HL-60 (cell line): ENCODE measurements at places on chromosomes 11 and 22.

DNA sequence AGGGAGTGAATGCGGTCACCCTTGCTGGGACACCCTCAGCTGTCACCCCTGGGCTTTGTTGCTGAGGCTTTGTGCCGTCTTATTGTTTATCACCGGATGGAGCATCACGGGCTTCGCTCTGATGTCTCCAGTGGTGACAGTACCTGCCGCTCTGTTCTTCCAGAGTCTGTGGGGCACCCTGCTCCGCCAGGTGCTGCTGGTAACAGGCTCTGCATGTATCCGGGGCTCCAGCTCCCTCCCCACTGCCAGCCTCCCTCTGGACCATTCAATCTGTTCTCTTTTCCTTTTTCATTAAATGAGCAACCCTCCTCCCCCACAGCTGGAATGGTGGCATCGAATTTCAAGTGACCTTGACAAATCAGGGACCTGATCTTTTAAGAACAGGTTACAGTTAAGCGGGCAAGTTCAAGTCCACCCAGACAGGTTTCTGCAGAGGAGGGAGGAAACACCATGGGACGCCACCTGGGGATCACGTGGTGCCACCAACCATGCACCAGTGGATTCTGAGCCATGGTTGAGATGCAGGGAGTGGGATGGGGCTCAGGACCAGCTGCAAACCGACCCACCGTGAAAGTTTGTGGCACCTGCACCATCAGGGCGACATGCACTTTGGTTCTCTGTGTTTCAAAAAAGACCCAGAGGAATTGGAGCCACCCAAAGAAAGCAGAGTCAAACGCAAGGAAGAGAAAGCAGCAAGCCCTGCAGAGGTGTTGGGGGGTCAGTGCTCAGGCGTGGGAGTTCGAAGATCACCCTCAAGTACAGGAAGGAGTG lies 89.3 kb downstream of the BCR start:
- DNase-seq = no peak

DNA sequence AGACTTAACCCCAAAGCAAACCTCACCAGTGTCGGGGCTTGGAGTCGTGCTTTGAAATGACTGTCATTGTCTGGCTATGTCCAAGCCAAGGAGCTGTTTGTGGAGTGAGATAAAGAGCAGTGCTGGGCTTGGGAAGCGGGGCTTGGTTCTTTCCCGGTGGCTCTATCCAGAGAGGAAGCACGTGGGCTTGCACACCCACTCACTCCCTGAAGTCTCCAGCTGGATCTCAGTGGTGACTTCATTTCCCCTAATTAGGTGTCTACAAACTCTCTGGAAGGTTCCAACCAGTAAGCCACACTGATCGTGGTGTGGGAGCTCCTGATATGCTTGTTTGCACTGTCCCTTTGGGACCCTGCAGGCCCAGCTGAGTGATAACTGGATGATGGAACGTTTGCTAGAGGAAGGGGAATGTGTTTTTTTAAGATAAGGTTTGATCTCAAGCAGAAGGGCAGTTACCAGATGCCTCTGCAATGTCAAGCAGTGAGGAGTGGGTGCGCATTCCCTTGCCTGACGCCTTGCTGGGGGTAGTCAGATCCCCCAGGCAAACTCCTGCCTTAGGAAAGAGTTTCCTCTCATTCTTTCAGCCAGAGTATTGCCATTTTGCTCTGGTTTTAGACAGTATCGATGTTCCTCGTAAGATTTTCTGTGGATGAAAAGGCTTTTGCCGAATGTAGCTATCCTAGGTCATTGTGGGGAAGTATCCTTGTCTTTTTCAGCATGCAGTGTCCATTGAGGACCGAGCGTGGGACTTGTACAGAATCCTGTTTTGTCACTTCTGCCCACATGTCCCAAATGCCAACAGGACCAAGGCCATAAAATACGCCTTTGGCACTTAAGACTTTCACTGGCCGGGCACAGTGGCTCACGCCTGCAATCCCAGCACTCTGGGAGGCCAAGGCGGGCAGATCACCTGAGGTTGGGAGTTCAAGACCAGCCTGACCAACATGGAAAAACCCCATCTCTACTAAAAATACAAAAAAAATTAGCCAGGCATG lies 90.9 kb downstream of the MICAL2 start:
- DNase-seq = no peak

- DNase-seq = no peak
These were observed 43.0 kb downstream of the KREMEN1 start for GRCh38 chr22:29115682-29116288.

- DNase-seq = no peak
These were observed 30.2 kb downstream of the POLDIP3 start for GRCh38 chr22:42584364-42584940.

DNA sequence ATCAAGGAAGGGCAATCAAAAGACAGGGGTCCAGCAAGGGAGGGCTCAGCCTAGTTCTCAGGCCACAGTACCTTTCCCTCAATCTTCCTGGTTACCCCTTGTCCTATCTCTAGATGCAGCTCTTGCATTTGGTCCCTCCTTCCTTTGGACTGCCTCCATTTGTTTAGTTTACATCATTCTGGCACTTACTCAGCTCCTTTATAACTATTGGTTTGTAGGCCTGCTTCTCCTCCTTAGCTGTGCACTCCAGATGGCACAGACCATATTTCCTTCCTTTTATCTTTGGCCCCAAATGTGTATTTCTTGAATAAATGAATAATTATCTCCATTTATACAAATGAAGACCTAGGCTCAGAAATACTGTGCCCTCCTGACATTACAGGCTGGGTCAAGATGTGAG lies 92.3 kb upstream of the AMOTL1 start:
- DNase-seq = no peak

DNA sequence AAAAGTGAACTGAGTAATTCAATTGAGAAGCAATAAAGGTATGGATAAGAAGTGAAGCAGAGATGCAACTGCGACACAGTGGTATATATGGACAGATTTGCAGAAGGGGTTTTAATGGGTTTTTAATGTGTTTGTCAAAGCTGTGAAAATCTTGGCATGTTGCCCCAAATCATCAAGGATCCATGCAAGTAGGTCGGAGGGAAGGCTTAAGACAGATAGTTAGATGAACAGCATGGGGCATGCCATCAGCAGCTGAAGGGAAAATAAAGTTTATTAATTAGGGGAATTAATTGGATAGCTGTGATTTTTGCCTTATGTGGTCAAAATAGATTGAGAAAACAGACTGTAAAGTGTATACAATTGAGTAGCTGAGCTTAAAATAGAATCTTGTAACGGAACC lies 840.1 kb downstream of the JRKL start:
- DNase-seq = no peak

- DNase-seq = no peak
These were observed 391.5 kb downstream of the CADM1 start for GRCh38 chr11:115112754-115113153.
